ENCODE measurements at places on chromosomes 7 and 10. TPM values are rescaled to one million over a fixed set of nuclear protein-coding genes. Genes with fewer than 3 reads are reported as not detected.

DNA sequence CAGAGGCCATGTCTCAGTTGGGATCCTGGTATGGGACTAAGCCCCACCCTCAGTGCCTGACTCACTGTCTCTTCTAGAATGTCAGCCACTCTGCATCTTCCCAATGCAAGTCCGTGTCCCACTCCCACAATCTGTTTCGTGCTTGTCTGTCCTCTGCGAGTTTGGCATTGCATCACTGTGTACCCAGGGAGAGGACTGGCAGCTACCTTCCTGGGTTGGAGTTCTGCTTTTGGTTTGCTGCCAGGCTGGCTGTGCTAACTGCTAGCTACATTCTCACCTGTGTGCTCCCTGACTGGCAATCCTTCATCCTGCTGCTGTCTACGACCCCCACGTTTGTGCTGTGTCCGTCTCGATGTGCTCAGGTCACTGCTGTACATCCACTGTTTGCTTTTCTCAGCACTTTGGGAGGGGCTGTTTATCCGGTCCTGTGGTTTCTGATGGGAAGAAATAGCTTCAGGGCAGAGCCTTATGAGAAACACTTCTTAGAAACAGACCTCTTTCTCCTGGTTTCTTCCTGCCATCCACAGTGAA, 56.0 kb upstream of the GLI3 start:
- no peak for DNase-seq

DNA sequence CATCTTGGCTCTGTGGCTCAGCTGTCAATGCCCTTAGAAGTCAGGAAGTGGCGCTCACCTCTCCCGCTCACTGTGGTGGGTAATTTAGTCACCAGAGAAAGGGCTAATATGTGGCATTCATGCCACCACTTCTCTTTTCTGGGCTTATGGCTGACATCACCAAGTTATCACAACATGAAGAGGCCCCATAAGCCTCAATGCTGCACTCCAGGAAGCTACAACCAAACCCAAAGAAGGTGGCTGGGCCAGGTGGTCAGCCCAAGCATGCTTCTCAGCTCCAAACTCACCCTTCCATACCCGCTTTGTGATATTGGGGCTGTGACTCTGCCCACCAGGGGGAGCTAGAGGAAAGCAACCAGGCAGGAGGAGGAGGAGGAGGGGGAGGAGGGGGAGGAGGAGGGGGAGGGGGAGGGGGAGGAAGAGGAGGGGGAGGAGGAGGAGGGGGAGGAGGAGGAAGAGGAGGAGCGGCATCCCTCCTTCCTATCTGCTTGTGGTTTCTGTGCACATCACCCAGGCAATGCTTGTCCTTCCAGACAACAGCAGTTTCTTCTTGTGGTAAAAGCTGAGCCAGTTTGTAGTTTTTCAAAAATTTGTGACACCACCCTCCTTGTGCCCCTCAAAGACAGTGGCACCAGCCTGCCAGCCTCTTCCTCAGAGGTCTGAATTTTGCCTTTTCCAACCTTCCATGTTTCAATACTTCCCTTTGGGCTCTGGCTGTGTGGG, 42.1 kb downstream of the CYP26A1 start:
- DNase-seq = peak; percentile 47

DNA sequence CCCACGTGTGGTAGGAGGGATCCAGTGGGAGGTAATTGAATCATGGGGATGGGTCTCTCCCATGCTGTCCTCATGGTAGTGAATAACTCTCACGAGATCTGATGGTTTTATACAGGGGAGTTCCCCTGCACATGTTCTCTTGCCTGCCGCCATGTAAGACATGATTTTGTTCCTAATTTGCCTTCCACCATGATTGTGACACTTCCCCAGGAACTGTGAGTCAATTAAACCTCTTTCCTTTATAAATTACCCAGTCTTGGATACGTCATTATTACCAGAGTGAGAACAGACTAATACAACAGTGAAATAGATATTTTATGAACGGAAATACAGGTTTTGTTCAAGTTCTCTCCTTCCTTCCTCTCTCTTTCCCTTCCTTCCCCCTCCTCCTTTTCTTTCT, 15.8 kb downstream of the CALD1 start:
- DNase-seq = no peak

DNA sequence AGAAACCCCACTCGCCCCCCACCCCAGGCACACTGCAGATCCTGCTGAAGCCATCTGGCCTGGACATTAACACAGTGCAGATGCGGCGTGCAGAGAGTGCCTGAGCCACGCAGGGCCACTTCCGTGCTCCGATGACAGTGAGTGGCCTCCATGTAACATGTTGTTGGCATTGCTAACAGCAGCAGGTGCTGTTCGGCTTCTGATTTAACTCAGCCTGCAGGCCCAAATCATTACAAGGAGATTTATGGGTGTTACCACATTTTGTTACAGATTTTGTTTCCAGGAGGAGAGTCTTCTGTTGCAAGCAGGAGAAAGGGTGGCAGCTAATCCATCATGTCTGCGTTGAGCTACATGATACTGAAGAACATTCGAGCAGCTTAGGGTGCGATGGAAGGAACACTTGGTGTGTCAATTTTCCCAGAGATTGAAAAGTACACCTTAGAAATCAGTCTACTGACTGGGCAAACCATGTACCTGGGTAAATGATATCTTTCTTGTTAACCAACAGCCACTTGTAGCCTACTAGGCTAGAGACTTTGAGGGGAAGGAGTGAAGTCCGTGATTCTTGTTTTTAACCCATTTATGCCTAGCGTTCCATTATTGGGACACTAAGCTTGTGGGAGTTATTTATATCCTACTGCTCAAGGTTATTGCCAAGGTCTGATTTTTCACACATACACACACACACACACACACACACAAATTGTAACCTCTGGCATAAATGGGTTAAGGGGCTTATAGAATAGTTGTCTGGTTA, 90.0 kb downstream of the JCAD start:
- DNase-seq = no peak

DNA sequence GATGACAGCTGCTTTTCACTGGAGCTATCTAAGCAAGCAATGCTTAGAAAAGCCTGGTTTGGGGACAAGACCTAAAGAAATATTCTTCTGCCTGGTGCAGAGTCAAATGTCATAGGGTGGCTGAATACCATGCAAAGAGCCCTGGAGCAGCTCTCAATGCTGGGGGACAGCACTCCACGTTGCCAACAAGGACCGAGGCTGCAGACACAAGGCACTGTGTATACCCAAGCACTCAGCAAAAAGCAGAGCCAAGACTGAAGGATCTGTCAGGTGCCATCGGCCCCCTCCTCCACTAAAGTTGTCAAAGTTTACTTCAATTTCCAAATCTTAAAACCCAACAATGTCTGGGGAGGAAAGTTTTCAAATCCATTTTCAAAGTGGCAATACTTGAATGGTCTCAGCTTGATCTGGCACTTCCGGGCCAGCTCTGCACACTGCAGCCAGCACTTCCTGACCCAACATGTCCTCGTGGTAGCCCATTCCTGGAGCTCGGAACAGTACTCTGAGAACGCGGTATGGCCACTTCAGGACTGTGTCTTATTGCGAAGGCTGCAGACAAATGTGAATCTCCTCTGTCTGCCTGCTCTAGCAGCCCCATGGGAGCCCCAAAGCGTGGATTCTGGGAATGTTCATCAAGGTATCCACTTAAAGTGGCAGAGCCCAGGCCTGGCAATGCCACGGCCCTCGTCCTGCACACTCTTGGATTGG, 191.8 kb downstream of the TNS3 start:
- DNase-seq = no peak

Gene MMRN2
- not detected for total RNA-seq

- no peak for DNase-seq
These were observed 272.6 kb downstream of the GATA3 start for GRCh38 chr10:8327140-8327423.

Gene INTS15
- total RNA-seq = 28.3 TPM

Gene DRGX
- total RNA-seq = not detected

Gene DEPP1
- total RNA-seq = 2.2 TPM

DNA sequence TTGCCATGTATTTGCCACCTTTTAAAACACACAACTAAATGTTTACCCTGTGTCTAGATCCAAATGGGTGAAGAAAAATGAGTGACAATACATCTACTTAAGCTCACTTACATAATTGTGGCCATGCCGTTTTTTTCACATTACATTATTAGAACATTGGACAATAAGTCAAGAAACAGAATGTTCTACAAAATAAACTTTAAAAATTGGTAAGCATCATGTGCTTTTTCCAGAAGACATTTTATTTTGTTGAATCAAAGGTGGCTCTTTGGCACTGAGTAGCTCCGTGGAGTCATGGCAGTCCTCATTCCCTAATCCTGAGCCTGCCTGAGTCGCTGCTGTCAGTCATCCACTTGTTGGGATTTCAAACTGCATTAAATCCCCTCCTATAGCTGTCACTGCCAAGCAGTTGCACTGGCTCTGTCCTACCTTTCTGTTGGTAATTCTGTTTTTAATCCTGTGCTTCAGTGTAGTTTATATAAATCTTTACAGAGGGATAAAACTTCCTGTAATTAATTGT, 32.3 kb downstream of the CAV1 start:
- no peak for DNase-seq

GRCh38 chr7:108308903-108309302, 147.3 kb downstream of the NRCAM start:
- DNase-seq = no peak

Gene KCNMA1
- total RNA-seq = 50.7 TPM

GRCh38 chr7:80039251-80039884, 95.3 kb upstream of the GNAI1 start:
- no peak for DNase-seq

DNA sequence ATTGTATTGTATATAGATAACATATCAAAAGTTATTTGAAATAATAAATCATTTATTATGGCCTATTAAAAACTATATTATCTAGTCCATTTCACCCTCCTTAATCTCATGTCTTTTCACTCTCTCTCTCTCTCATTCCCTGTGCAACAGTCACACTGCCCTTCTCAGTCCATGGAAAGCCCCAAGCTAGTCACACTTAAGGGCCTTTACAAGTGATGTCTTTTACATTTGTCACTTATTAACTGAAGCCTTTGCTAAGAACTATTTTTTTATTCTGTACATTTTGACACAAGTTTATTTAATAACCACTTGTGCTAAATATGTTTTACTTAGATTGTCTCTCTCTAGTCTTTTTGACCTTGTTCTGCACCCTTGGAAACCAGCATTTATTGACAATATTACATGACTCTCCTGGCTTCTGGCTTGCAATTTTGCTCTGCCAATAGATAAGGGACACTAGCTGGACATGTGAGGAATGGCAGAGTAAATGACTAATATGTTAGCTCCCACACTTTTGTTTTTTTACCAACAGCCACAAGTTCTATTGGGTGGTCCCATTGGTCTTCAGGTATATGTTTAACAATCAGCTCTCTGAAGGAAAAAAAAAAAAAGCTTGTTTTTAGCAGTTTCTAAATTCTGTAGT, 706.8 kb upstream of the POT1 start:
- no peak for DNase-seq

Gene SSC4D
- 0.76 TPM for total RNA-seq

- DNase-seq = no peak
These were observed 126.4 kb downstream of the JCAD start for GRCh38 chr10:29932991-29933390.

GRCh38 chr10:116538456-116538855, 7.3 kb upstream of the PNLIP start:
- peak; percentile 10 for DNase-seq

- DNase-seq = no peak
These were observed 4.7 kb upstream of the EBF3 start for GRCh38 chr10:129968853-129969183.

DNA sequence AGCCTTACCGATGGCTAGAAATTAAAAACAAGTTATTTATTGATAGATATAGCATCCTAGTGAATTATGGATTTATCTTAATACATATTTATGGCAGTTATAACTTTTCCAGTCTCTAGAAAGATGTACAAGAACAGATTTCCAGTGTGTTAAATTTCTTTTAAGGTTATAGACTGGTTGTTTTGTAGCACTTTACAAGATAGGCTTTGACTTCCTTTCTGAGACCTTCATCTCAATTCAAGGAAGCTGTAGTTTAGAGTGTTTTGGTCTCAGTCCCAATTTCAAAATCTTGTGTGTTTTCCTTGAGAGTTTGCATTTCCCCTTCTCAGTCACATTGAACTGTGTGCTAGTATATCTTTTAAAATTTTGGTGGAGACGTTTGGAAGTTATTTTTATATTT, 30.1 kb downstream of the PLEKHA1 start:
- no peak for DNase-seq

DNA sequence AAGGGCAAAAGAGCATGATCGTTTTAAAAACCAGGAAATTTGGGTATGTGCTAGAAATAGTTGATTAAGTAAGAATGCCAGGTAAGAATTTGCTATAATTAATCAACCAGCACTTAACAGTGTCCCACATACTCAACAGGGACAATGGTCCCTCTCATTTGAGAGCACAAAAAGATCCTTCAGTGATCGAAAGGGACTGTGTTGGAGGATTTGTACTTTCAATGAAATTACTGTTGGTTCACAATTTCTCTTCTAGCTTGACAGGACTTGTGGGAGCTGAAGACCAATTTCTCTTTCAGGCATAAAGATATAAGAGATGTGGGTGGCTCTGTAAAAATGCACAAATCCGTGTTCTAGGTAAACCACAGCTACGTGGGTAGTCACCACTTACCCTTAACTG, 12.5 kb upstream of the PLEKHS1 start:
- no peak for DNase-seq

DNA sequence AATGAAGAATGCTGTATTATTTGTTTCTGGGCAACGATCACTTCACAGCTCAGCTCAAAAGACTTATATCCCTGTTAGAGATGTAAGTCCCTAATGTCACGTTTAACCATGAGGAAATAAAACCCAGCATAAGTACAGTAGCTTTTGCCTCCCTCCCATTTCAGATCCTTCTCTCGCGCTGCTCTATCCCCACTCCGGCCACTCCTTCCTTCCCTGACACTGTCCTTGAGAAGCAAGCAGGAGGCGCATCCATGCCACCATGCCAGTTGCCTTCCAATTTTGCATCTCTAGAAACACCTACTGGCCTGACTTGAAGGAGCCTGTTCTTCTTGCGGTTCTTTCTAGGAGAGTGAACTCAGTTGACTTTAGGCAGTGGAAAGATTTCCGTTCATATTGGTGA, 1.2 kb downstream of the FAM180A start:
- no peak for DNase-seq

GRCh38 chr7:24229481-24230226, 54.3 kb upstream of the NPY start:
- no peak for DNase-seq

Gene PUS7
- 27.8 TPM for total RNA-seq

Gene FEZF1
- total RNA-seq = not detected

DNA sequence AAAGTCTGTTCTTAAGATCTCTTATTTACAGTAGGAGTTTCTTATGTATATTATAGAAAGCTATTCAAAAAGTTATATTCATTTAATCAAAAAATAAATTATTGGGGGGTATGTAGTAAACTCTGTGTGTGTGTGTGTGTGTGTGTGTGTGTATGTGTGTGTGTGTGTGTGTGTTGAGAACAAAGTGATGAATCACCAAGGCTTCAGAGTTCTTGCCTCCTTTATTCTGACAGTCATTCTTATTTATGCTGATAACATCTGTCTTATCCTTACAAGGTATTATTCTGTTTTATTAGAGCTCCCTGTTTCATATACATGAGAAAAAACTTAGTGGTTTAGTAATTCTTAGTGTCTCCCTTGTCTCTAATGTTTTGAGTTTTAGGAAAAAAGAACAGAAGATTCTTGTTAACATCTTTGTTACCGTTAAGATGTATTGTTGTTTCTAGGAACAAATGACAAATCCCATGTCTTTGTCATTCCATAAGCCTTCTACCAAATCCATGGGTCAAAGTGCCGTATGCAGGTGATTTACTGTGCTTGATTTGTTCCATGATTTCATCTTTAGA, 424.0 kb downstream of the EXOC4 start:
- DNase-seq = no peak

- DNase-seq = no peak
These were observed 82.7 kb upstream of the TFEC start for GRCh38 chr7:116113310-116113709.
